ENCODE measurements at places on chromosomes 2 and 18.

DNA sequence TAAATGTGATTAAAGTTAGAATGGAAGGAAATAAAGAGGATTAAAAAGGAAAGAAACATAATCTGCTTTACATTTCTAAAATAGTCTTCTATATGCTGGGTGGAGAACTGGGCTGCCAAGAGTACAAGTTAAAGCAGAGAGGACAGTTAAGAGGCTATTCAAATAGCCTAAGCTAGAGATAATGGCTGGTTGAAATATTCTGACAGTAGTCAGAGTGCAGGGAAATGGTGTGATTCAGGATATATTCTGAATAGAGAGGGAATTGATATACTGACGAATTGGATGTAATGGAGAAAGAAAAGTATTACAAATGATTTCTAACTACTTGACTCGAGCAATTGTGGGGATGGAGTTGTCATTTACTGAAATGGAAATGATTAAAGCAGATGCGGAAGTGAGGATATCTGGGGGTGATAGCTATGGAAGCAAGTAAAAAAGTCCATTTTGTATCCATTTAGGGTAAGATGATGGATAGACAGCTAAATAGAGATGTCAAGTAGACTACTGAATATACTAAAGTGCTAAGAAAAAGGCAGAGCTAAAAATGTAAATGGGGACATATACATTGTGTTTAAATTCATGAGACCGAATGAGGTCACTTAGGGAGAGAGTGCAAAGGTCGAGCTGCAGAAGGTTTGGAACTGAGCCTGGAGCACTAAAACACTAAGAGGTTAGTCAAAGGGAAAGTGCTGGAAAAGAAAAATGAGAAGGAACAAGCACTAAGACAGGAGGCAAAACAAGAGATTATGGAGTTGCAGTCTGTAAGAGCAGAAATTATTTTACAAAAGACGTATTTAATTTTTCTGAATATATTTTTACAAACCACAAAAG, 696.8 kb downstream of the LRRTM4 start:
- DNase-seq, result no peak

GRCh38 chr2:217090024-217090473, 230.2 kb upstream of the TNP1 start:
- DNase-seq, result no peak

- no peak for DNase-seq
Measured at GRCh38 chr18:23169673-23170044, 34.4 kb downstream of the CABLES1 start.

DNA sequence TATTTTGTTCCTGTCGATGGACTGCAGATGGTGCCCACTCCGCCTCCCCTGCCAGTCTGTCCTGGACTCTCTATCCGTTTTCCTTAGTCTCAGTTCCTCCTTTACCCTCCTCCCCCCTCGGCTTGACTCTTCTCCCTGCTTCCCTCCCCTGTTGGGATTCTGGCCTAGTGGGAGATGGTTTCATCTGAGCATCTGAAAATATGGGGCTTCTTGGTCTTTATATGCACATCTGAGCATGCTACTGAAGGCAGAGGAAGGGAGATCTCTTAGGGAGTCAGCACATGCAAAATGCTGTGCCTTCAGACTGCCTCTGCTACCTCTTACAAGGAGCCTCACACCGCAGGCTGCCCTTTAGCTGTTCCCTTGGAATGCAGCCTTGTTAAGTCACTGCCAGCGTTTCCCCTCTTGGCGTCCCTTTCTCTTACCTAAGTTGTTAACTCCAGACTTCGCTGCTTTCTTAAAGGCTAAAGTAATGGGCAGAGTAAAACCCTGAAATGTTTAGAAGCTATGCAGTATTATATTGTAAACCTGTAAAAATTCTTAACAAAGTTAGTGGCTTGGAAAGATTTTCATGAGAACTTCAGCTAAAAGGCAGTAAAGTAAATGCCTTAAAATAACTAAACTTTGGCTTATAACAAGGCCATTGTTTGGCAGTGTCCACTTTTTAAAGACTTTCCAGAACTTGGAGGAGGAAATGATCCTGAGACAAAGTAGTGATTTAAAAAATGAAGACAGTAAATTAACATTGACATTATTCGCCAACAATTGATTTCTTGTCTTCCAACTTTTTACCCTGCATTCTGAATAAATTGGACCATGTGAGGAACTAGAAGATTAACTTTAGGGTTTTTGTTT, 49.8 kb downstream of the LDLRAD4 start:
- DNase-seq, result no peak

DNA sequence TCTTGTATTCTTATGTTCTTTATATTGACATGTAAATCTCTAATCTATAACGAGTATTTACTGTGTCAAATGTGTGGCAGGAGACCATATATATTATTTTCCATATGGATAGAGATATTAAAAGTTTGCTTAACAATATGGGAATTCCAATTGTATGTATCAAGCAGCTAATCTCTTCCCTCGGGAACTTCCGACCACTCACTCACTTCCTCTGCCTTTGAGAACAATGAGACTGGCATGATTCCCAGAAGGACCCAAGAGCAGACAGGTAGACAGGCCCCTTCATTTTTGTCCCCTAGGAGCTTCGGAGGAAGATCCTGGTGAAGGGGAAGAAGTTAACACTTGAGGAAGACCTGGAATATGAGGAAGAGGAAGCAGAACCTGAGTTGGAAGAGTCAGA, 24.1 kb downstream of the PLCD4 start:
- no peak for DNase-seq

GRCh38 chr2:121017396-121017795, 267.6 kb downstream of the TFCP2L1 start:
- no peak for DNase-seq

GRCh38 chr2:152755029-152755428, 36.6 kb downstream of the ARL6IP6 start:
- no peak for DNase-seq

- no peak for DNase-seq
Measured at GRCh38 chr2:8545695-8546611, 135.9 kb upstream of the ID2 start.

GRCh38 chr2:194380011-194380410, 1277.0 kb upstream of the SLC39A10 start:
- no peak for DNase-seq

DNA sequence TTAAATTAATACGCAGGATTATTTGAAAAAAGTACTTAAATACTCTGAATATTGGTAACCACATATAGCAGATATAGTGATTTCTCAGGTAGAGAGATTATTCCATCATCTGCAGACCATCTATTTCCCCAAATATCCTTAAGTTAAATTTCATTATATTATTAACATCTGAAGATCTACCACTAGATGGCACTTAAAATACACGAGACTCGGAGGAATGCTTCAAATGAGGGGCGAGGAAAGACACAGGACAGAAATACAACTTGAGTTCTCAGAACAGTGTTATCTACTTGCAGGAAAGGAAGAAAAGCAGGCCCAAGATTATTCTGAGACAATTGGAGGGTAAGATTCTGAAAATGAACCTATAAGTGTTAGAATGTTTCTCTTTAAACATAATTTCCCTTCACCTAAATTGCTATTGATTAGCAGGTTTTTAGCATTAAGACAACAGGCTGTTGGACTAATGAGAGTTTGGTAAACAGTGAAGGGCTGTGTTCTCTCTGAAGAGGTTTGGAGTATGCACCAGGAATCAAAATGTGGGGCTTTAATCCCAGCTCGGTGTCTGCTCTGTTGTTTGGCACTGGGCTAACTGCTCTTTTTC, 76.9 kb upstream of the GCFC2 start:
- no peak for DNase-seq

GRCh38 chr2:195543063-195543462, 114.0 kb upstream of the SLC39A10 start:
- no peak for DNase-seq

- DNase-seq, result no peak
Measured at GRCh38 chr2:142944264-142944663, 66.8 kb downstream of the KYNU start.

GRCh38 chr2:33221046-33221784, 255.2 kb upstream of the RASGRP3 start:
- no peak for DNase-seq

DNA sequence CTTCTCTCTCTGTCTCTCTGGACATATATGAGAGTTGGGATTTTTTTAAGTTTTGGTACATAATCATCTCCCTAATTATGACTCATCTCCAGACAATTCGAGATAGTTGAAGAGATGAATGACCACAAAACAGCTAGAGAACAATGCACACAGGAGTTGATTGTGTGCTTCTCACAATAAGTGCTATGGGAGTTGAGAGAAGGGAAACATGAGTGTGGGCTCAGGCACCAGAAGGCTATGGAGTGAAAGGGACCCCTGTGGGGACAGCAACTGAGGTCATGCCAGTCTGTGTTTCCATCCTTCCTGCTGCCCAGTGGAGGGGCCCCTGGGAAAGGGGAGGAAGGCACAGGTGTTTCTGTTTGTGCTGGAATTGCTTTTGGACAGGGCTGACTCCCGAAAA, 6.5 kb upstream of the YWHAQ start:
- DNase-seq, result no peak

- no peak for DNase-seq
Measured at GRCh38 chr18:6604573-6604941, 125.0 kb upstream of the ARHGAP28 start.

DNA sequence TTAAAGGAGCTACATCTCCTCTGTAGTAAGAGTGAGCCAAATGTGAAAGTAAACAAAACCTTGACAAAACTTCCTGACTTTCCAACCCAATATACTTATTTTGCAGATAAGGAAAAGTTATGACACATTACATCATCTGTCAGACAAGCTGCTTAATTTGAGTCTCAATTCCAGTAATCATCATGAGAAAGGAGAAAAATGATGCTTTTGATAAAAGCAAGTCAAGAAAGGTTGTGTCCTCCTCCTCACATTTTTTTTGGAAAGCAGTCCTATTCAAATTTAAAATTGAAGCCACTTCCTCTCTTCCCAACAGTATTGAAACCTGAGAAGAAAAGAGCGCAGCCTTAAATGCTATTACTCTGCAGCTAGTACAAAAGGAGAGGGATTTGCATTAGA, 519.6 kb downstream of the LRP1B start:
- DNase-seq, result no peak

DNA sequence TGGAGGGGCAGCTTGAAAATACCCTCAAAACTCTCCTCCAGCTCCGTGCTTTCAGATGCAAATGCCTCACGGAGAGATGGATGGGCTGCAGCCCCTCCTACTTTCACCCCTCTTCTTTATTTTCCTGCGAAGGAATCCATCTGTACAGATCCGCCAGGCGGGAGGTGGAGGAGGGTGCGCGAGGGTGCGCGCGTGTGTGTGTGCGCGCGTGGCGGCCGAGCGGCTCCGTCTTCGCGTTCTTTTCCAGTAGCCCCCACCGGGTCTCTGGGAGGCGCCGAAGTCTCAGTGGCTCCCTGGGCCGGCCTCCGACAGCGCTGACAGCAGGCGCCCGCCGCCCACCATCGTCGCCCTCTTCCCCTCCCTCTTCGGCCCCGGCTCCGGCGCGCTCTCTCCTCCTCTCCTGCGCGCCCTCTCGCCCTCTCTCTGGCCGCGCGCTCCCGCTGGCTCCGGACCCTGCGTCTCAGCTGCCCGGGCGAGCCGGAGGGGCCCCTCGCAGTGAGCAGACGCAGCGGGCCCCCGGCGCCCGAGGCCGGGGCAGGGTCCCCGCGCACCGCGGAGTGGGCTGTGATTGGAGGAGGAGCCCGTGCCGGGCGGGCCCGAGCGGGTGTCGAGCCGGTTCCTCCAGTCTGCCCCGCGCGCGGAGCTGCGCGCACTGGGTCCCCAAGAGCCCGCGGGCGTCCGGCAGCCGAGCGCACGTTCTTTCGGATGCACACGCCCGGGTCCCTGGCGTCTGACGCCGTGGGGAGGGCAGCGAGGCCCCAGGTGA, at the start of gene CDH7:
CDH7 (plus strand) TSS at position 624 of the 766 bp plus-strand sequence. CDS start 11,831 bp downstream, outside the sequence.
- DNase-seq, result no peak

GRCh38 chr2:213491376-213491775, 207.1 kb downstream of the SPAG16 start:
- DNase-seq, result no peak

DNA sequence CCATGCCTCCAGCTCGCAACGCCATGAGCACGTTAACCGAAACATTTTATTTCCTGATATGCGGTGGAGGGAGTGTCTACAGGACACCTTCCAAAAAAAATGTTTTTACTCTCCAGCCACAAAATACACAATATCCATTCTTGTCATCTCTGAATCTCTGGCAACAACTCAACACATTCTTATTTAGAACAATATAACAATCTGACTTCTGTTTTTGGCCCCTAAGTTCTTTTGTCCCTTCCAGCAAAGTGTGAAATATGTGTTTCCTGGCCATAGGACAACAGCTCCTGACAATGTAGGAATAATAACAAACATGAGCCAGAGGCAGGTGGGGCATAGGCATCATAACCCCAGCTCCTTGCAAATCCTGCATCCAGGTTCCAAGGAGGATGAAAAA, 163.0 kb downstream of the DDX1 start:
- DNase-seq, result no peak

DNA sequence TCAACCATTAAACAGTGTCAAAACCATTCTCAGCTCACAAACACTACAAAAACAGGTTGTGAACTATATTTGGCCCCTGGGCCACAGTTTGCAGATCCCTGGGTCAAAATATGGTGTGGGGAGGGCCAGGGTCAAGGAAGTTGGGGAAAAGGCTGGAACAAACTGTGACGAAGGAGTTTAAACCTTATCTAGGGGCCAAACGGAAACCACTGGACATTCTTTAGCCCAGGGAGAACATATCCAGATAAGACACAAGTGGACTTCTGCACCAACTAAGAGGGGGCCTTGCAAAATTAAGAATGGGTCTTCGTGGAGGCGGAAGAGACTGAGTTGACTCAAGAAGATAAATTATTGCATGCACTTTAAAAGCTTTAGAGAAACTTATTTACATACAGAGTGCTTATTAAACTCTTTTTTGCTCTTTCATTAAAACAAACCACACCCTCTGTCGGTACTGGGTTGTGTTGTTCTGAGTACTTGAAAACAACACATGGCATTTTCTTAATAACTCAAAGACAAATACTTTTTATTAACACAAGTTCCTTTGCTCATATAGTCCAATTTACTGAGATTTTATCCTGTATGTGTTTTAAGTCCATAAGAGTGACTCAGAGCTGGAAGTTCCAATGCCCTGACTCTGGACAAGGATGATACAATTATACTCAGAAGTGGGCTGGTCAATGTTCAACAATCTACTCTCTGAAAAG, 5.3 kb upstream of the ASAP2 start:
- DNase-seq, result no peak

- DNase-seq, result no peak
Measured at GRCh38 chr18:9824474-9824832, 61.3 kb upstream of the TXNDC2 start.

DNA sequence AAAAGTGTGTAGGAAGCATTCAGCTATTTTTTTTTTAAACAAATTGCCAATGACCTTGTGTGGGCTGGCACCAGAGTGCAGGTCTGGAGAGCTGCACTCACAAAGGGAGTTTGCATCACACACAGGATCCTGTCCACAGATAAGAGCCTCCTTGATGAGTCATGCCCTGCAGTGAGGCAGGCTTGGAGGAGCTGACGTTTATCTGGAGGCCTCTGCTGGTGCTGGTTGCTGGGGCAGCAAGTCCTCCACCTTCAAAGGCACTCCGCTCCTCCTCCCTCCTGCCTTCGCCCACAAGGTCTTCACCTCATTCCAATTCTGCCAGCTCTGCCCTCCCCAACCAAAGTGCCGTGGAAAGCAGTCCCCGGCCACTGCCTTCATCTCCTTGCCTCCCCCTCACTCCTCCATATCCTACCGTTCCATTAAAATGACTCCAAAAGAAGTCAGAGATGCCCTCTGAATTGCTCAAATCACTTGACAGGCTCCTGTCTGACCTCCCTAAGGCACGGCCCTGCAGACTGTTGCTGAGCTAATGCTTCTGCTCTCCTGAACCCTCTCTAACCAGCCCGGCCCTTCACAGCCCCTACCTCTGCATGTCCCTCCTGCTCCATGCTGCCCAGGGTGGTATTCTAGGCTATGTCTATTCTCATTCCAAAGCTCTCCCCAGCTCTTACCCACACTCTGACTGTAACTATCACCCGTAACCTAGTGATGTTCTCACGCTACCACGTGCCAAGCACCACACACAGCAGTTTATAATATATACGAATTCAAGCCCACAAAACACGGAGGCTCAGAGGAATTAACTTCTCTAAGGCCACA, 30.9 kb downstream of the LONRF2 start:
- DNase-seq, result peak; percentile 92
